Gastrocnemius medialis (tissue), 4 donors: ENCODE measurements at places on chromosomes 3 and 15.

DNA sequence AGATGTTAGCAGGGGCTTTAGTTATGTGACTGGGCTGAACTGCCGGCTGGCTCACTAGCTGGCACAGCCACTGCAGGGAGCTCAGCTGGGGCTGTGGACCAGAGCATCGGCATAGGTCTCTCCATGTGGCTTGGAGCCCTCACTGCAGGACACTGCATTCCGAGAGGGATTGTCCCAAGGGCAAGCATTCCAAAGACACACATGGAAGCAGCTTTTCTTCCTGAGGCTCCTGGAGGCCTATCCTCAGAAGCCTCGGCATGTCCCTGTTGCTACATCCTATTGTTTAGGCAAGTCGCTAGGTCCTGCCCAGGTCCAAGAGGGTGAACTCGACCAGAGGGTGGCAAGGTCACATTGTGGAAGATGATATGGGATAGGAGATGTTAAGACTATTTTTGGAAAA, 209.8 kb downstream of the PLCL2 start:
- DNase-seq, result peak; percentile 73

DNA sequence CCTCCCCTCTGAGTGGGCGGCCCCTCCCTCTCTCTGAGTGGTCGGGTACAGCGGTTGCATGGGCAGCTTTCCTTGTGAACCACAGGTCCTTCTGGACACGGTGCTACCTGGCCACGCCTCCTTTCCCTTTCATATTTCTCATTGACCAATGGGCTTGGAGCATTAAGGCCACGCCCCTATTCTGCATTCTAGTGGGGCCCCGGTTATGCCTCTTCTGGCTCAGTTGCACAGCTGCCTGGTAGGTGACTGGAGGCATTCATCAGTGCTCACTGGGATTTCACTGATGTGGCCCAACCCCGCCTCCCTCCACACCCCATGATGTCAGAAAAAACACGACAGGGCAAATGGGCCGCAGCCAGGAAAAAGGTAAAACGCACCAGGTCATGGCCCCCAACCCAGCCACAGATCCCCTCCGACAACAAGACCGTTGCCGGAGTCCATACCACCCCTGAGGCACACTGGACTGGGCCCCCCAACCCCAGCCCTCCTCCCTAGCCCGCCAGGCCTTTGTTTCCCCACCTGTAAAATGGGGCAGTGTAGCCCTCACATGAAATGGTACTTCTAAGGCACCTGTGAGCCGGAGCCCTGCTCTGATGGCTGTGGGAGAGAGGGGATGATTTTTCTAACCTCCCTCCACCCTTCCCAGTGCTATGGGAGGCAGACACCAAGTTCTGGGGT, 26.3 kb downstream of the NGRN start:
- DNase-seq, result no peak

GRCh38 chr15:76345880-76346668, 9.5 kb downstream of the ISL2 start:
- no peak for DNase-seq

- no peak for DNase-seq
Observed at GRCh38 chr3:152860736-152861135, 25.8 kb downstream of the P2RY1 start.

- DNase-seq, result no peak
Observed at GRCh38 chr15:35208353-35208752, 123.3 kb upstream of the NANOGP8 start.

DNA sequence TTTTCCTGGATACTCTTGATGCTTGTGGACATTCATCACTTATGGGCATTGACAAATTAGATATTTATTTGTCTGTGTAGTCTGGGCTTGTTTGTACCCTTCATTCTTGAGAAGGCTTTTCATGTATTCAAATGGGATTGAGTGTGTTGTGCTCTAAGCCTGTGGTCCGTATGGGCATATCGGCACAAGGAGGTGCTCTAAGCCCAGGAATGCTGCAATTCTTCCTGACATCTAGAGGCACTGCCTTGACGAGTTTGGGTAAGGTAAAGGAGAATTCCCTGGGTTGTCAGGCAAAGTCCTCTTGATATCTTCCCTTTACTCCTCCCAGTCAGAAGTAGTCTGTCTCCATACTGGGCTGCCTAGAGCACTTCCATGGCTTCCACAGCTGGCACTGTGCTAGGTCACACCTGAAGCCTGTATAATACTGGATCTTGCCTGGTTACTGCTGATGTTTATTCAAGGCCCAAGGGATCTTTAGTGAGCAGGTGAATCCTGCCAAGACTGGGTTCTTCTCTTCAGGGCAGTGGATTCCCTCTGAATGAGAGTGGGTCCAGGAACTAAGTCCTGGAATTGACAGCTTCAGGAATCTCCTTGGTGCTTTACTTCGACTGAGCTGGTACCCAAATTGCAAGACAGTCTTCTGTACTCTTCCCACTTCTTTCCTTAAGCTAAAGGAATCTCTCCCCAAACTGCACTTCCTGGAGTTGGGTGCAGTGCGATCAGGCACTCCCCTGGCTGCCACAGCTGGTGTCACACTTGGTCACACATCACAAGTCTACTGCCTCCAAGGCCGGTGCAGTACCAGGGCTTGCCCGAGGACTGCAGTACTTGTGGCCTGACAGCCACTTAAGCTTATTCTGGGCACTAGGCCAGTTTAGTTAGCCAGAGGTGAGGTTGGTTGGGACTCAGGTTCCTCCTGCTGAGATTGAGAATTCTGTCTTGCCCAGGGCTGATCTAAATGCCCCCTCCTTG, 46.0 kb downstream of the GALK2 start:
- no peak for DNase-seq

GRCh38 chr3:36740787-36741186, 23.6 kb downstream of the DCLK3 start:
- DNase-seq, result no peak

DNA sequence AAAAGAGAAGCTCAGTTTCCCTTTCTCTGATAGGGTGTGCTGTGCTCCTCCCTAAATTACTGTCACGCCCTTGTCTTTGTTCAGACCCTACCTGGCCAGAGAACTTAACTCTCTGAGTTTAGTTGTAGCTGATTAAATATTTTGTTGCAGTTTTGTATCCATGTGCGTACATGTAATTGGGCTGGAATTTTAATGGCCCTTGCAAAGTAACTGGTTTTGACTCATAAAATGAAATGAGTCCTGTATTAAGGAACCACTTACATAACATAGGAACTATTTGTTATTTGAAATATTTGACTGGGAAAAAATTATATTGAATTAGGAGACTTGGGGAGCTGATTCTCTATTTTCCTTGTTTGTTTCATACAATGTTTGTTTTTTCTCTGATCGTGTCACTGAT, 80.2 kb downstream of the LRRK1 start:
- no peak for DNase-seq

GRCh38 chr3:99248913-99249312, 347.4 kb upstream of the DCBLD2 start:
- DNase-seq, result no peak

- no peak for DNase-seq
Observed at GRCh38 chr3:25493246-25493645, 65.2 kb downstream of the RARB start.

- no peak for DNase-seq
Observed at GRCh38 chr15:99207672-99208071, 41.7 kb downstream of the TTC23 start.

DNA sequence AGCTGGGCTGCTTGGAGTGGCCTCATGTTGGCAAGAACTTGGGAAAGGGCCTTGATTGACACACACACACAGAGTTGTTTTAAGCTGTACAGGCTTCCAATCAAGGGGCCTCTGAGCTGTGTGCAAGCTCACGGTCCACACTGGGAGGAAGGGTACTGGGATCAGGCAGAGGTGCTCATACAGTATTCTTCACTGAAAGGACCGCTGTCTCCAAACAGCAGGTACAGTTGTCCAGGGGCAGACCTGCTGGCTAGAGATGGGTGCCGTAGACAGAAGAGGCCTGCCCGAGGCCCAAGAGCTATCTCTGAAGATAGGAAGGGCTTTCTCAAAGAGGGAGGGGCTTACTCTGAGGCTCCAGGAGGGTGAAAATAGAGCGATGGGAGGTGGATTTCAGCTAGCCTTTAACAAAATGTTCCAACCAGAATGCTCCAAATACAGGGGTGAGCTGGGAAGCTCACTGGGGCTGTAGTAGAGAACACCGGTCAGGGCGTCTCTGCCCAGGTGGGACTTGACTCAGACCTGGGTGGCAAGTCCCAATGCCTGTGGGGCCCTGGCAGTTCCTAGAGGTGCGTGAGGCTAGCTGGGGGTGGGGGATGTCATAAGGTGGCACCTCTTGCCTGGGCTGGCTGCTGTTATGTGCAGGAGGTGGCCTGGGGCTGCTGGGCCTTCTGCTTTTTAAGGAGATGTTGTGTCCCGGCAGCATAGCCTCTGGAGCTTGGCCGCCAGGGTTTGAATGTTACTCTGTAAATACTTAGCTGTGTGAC, 42.7 kb downstream of the RASGRF1 start:
- DNase-seq, result no peak

DNA sequence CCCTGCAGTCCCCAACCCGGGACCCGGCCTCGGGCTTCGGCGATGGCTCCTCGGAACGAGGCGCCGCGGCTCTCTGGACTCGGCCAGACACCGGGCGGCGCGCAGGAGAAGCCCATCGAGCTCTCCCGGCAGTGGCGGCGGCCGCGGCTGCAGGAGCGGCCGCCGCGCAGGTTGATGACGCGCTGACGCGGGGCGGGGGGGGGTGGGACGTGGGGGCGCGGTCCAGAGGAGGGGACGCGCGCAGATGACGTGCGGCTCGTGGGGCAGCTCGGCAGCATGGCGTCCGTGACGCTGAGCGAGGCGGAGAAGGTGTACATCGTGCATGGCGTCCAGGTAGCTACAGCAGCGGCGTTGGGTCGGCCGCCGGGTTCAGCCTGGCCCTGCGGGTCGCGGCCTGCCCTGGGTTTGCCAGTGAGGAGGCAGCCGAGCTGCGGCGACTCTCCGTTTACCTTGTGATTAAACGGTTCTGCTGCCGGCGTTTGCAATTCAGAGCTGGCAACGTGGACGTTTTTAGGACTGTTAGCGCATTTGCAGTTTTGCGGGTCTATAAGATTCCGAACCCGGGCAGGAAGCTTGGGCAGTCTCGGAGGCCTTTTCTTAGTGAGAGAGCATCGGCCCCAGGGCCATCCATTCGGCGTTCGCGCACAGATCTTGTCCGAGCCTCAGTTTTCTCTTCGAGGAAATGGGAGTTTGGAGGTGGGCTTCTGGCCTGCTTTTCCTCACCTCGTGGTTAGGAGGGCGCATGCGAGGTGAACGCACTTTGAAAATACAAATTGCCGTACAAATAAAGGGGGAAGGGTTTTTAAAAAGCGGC, at the start of the genes EXOSC7 and ZDHHC3:
EXOSC7 (plus strand) TSS at position 243 of the 814 bp plus-strand sequence; CDS start at position 277, 34 bp downstream.
ZDHHC3 (minus strand) TSS at position 173 of the 814 bp plus-strand sequence. CDS start 16,738 bp downstream, outside the sequence.
- peak; percentile 81 for DNase-seq

GRCh38 chr15:40347559-40348473, 3.0 kb upstream of the PHGR1 start:
- no peak for DNase-seq

DNA sequence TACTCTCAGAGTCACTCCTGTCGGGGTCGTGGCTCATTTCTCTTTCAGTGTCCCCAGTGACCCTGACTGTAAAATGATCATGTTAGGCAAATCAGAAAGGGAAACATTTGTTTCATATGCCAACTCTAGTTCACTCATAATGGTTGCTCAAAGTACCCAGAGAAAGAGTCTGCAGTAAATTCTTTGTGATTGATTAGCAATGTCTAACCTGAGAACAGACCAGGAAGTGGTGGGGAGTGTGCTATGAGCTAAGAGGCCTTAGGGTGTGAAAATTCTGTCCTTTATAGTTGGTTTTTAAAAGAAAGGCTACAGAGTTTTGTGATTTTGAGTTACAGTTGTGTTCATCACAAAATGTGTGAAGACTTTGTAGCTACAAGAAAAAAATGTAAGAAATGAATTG, 108.9 kb downstream of the EDEM1 start:
- no peak for DNase-seq

- DNase-seq, result no peak
Observed at GRCh38 chr3:28982906-28983305, 298.0 kb upstream of the RBMS3 start.

- peak; percentile 2 for DNase-seq
Observed at GRCh38 chr3:126128504-126129397, 44.8 kb upstream of the SLC41A3 start.

- DNase-seq, result no peak
Observed at GRCh38 chr15:48851956-48852355, 26.0 kb upstream of the EID1 start.

- DNase-seq, result no peak
Observed at GRCh38 chr3:135803028-135803692, 162.4 kb upstream of the PPP2R3A start.

DNA sequence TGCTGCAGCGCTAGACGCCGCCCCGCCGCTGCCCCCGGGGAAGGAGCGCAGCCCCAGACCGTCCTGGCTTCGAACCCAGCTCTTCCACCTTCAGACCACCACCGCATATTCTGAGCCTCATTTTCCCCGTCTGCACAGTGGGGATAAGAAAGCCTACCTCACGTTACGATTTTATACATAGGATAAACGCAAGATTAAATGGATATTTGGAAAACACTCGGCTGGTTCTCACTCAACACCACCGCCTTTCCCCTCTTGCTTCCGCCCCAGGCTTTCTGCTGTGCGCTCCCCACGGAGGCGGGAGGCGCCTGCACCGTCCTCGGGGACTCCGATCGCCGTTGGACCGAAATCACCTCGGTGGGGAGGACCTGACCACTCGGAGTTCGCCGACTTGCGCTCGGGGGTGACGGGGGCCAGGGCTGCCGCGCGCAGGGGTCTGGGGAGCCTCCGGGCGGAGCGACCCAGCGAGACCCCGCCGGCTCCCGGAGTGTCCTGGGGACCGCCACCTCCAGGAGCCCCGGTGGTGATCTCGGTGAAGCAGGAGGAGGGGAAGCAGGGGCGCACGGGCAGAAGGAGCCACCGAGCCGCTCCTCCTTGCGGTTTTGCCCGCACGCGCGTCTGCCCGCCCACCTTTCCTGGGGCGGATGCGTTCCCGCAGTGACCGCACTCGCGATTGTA, 4.0 kb downstream of the FBXL22 start:
- no peak for DNase-seq

- DNase-seq, result no peak
Observed at GRCh38 chr15:36525430-36525829, 54.0 kb upstream of the CDIN1 start.

GRCh38 chr15:84616235-84616634, 15.4 kb downstream of the ZSCAN2 start:
- DNase-seq, result no peak

- DNase-seq, result no peak
Observed at GRCh38 chr3:19155375-19155774, 7.1 kb downstream of the KCNH8 start.

DNA sequence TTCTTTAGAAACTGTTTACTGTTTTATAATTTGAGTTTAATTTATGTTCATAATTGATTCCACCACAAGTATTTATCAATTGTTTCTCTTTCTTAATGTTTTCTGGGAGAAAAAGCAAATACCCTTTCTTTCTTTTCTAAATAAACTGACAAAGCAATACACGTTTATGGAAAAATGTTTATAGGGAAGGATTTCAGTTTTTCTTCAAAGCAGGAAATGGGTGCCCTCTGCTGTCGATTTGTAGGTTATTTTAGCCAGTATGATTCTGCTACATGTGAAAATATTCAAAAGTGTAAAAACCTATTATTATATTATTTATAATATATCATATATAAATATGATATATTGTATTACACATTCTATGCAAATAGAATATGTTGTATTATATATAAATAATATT, 921.0 kb upstream of the ROBO1 start:
- DNase-seq, result no peak

GRCh38 chr15:98174841-98175240, 214.3 kb downstream of the ARRDC4 start:
- DNase-seq, result no peak
